HFFc6 (cell line): ENCODE measurements at places on chromosomes 3 and 15. TPM values are rescaled to one million over a fixed set of nuclear protein-coding genes. Genes with fewer than 3 reads are reported as not detected.

DNA sequence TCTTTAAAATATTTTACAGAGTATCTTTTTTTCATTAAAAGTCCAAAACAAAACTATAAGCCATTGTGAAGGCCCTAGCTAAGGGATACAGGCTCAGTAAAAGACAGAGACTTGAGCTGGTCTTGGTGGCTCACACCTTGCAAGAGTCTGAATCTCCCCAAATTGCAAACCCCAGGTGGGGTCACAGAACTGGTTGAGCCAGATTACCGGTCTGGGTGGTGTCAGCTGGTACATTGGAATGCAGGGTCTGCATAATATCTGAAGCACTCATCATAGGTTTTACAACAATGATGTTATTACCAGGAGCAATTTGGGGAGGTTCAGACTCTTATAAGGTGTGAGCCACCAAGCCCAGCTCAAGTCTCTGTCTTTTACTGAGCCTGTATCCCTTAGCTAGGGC is 201.2 kb upstream of the ARPP21 start:
- no peaks in the 10 kb centered on the region for H3K36me3 ChIP-seq
- no peak for DNase-seq
- H3K4me3 ChIP-seq: no peak overlapping the region
- no peak overlapping the region for H3K27ac ChIP-seq
- H3K27me3 ChIP-seq: no peaks in the 10 kb centered on the region
- H3K4me1 ChIP-seq: no peaks in the 10 kb centered on the region

- peak overlapping the region; percentile 97 for H3K27ac ChIP-seq
- H3K4me1 ChIP-seq: peaks cover 66% of the 10 kb centered on the region
- peaks cover 4% of the 10 kb centered on the region for H3K27me3 ChIP-seq
- peak; percentile 37 for DNase-seq
- peaks cover 4% of the 10 kb centered on the region; the same call in 1 of the 2 replicates for H3K36me3 ChIP-seq
Observed at GRCh38 chr3:141457624-141458236, 29.1 kb upstream of the RASA2 start.

- no peak overlapping the region for H3K4me3 ChIP-seq
- H3K36me3 ChIP-seq: no peaks in the 10 kb centered on the region
- no peak overlapping the region for H3K27ac ChIP-seq
- no peaks in the 10 kb centered on the region for H3K4me1 ChIP-seq
- H3K27me3 ChIP-seq: no peaks in the 10 kb centered on the region
Observed at GRCh38 chr3:76943058-76943457, 96.8 kb upstream of the ROBO2 start.

DNA sequence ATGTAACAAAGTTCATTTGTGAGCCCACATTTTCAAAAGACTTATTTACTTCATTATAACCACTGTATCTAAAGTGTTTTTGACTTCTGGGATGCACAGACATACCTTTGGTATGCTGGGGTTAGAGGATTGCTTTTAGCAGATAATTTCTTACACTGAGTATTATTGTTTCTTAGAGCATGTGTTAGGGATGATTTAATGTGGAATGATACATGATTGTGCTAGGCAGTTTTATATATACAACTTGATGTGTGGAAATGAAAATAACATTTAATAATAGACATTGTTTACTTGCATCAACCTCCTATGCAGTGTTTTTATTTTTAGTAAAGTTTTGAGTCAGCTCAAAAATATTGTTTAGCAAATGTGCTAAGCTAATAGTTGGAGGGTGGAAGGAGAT is 3.4 kb downstream of the KIF23 start:
- H3K27me3 ChIP-seq: no peaks in the 10 kb centered on the region
- peak overlapping the region; percentile 40 for H3K4me3 ChIP-seq
- peaks cover 32% of the 10 kb centered on the region for H3K36me3 ChIP-seq
- peaks cover 54% of the 10 kb centered on the region for H3K4me1 ChIP-seq
- peak; percentile 66 for DNase-seq

DNA sequence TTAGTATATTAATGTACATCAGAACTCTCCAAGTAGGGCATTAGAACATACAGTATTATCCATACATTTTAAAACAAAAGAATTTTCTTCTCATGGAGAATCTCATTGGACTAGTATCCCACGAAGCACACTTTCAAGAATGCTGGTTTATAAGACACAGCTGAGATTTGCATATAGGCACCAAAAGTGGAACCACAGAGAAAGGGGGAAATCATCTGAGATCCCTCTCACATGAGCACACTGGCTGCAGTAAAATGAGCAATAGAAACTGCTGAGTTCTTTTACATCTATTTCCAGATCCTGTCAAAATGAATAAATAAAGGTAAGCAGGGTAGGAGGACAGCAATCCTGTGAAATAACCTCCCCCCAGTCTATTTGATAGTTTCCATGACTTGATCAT is 665.3 kb downstream of the FHIT start:
- H3K27me3 ChIP-seq: no peaks in the 10 kb centered on the region
- no peak overlapping the region for H3K4me3 ChIP-seq
- no peak overlapping the region for H3K27ac ChIP-seq
- H3K4me1 ChIP-seq: peaks cover 53% of the 10 kb centered on the region

- peaks cover 12% of the 10 kb centered on the region for H3K27me3 ChIP-seq
- no peak for DNase-seq
- H3K4me3 ChIP-seq: no peak overlapping the region
- no peaks in the 10 kb centered on the region for H3K4me1 ChIP-seq
Observed at GRCh38 chr3:4957978-4958377, 21.3 kb upstream of the BHLHE40 start.

- H3K27me3 ChIP-seq: no peaks in the 10 kb centered on the region; the same call in 1 of the 2 replicates
- DNase-seq: no peak
- H3K4me3 ChIP-seq: no peak overlapping the region
- no peaks in the 10 kb centered on the region for H3K36me3 ChIP-seq
Observed at GRCh38 chr15:101805605-101806345, 2.5 kb downstream of the OR4F6 start.

- H3K36me3 ChIP-seq: no peaks in the 10 kb centered on the region
- H3K27ac ChIP-seq: no peak overlapping the region
- H3K4me3 ChIP-seq: no peak overlapping the region
- peaks cover 71% of the 10 kb centered on the region for H3K27me3 ChIP-seq
- no peaks in the 10 kb centered on the region for H3K4me1 ChIP-seq
Observed at GRCh38 chr15:89377024-89377841, 42.6 kb upstream of the POLG start.

DNA sequence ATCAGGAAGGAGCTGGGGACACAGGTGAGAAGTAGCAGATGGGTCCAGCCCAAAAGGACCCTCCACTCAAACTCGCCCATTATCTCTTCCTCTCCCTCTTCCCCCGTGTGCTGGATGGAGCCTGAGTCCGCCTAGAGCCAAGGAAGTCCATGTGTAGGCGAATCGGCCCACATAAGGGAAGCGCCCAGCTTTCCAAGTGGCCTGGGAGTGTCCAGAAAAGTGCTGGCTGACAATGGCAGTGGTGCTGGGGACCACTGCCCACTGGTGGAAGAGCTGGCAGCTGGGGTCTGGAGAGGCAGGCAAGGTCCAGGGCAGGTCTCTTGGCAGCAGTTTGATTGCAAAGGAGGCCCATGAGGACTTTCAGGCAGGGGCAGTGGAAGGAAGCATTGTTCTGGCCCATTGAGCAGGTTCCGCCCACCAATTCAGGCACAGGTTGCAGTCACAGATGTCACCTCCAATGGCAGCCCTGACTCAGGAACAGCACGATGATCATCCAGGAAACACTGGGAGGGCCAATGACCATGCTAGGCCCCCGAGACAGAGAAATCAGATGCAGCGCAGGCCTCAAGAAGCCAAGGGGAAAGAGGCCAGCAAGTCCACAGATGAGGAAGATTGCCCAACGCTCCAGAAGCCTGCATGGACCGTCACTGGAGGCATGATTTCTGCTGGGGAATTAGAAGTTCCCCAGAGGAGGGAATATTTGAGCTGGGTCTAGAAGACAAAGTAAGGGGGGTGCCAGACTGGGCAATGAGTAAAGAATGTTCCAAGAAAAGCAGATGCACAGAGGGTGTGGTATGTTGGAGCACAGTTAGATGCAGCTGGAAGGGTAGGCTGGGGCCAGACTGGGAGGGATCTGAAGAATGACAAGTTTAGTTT is 3.0 kb downstream of the MFGE8 start:
- peaks cover 51% of the 10 kb centered on the region for H3K36me3 ChIP-seq
- H3K27me3 ChIP-seq: peaks cover 6% of the 10 kb centered on the region
- DNase-seq: no peak
- H3K4me1 ChIP-seq: peaks cover 61% of the 10 kb centered on the region
- peak overlapping the region; percentile 97 for H3K4me3 ChIP-seq

DNA sequence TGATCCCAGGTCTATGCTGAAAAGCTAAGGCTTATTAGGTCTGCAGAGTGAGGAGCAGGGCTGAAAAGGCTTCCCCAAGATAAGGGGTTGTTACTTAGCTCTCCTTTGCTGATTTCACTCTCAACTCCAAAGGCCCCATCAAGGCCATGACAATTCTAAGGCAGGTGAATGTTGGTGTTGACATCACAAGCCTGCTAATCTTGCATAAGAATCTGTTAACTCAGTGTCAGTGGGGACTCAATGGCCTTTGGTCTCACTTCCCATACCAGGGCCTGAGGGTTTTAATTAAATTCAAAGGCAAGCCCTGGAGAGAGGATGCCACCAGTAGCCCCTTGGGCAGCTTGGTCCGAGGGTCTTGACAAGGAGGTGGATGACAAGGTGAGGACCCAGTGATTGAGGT is 9.4 kb upstream of the ALAS1 start:
- H3K4me3 ChIP-seq: no peak overlapping the region
- no peak for DNase-seq
- H3K4me1 ChIP-seq: peaks cover 22% of the 10 kb centered on the region
- no peak overlapping the region for H3K27ac ChIP-seq

GRCh38 chr15:90071220-90071807 is 31.0 kb downstream of the IDH2 start:
- no peak overlapping the region for H3K4me3 ChIP-seq
- DNase-seq: peak; percentile 75
- H3K4me1 ChIP-seq: no peaks in the 10 kb centered on the region
- H3K27ac ChIP-seq: no peak overlapping the region
- no peaks in the 10 kb centered on the region; the same call in 1 of the 2 replicates for H3K27me3 ChIP-seq
- peaks cover 3% of the 10 kb centered on the region; the same call in 1 of the 2 replicates for H3K36me3 ChIP-seq

The KNG1 gene
- total RNA-seq: not detected in 3 replicates
